CMK (cell line): ENCODE measurements at places on chromosomes 13 and 19.

DNA sequence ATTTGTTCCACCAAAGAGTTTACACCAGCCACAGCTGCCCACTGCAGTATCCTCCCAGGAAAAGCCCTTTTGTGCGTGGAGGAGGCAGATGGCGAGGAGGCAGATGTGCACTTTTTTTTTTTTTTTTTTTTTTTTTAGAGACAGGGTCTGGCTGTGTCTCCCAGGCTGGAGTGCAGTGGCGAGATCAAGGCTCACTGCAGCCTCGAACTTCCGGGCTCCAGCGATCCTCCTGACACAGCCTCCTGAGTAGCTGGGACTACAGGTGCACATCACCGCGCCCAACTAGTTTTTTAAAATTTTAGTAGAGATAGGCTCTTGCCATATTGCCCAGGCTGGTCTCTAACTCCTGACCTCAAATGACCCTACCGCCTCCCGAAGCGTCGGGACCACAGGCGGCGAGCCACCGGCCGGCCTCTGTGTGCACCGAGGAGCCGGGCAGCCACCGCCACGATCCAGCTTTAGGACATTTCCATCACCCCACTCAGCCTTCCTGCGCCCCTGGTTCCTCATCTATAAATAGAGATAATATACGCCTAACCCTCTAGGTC is 563 bp upstream of the PDCD5 start:
- no peak for DNase-seq

DNA sequence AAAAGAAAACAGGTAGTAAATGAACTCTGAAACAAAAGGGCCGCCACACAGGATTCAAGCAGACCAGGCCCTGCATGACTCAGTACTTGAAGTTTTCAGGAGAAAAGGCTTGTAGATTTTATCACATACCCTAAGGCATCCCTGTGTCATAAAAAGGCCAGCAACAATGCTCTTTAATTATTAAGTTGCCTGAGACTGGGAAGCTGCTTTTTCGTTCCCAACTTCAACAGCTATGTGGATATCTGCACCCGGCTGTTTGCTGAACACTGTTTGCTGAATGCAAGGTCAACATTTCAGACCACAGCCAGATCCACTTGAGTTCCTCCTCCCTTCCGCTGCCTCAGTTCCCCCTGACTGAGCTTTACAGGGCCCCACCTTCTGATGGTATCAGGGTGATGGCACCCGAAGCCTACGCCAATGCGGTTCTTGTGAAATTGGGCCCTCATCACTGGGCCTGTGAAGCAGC is 6.1 kb upstream of the ECH1 start:
- no peak for DNase-seq

- DNase-seq, result no peak
Measured at GRCh38 chr19:17227798-17228367, 1.9 kb downstream of the OCEL1 start.

DNA sequence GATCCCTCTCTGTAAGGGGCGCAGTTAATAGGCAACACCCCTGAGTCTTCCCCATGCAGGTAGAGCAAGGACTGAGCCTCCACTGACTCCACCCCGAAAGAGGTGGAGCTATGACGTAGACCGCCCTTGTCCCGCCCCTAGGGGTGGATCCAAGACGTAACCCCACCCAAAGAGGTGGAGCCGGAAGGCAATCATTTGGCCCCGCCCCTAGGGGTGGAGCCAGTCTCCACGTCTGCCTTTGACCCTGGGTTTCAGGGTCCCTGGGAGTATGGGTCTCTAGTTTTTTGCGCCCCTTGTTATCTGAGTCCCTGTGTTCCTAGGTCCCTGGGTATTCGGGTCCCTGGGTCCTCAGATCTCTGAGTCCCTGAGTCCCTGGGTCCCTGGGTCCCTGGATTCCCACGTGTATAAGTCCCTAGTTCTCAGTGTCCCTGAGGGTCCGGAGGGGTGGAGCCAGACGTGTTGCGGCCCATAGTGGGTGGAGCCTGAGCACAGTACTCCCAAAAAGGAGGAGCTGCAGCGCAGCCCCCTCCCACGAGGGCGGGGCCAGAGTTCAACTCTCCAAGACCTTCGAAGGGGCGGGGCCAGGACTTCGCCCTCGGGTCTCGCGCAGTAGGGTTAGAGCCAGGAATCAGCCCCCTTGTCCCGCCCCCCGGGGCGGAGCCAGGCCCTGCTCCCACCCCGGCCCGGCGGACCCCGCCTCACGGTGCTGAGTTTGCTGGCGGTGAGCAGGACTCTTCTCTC is 5.3 kb downstream of the DENND1C start:
- no peak for DNase-seq
